ENCODE measurements at places on chromosomes 6 and 20.
A peak's percentile ranks its signal among the peaks of the same experiment; 100 is the strongest.

- peak; percentile 70 for DNase-seq
These were observed 203.0 kb upstream of the TBX18 start for GRCh38 chr6:84967389-84967788.

- DNase-seq = no peak
These were observed 575.2 kb upstream of the SYNCRIP start for GRCh38 chr6:86217906-86218305.

DNA sequence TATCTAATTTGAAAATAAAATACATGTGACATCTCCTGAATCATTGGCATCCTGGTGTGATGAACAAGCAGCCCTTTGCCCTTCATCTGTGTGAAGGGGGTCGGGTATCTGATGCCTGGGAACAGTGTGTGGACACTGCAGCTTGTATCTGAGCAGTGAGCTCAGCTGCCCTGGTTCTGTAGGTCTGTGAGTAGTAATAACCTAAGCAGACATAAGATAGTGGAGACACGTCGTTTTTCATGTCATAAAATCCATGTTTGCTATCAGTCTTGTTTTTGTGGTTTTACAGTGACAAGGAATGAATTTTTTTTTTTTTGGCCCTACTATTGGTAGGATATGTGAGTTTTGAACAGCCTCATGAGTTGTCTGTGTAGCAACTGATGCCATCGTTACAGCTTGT lies 133.0 kb downstream of the JARID2 start:
- no peak for DNase-seq

DNA sequence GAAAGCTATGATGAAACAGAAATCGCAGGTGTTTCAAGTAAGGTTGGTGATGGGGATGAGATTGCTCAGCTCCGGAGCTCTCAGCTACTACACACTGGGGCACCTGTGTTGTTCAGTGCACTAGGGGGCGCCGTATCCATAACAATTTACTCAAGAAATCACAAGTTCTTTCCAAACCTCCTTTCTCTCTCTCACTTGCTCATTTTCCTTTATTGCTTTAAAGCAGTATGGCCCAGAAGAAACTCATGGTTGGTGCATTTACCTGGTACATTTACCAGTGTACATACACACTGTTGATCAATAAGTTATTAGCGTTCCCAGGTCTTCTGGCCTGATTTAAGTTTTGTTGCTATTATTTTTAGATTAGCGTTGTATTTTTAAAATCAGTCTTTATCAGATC lies 235.2 kb upstream of the TAB2 start:
- DNase-seq = peak; percentile 81
